ENCODE measurements at places on chromosomes 7 and 10.

DNA sequence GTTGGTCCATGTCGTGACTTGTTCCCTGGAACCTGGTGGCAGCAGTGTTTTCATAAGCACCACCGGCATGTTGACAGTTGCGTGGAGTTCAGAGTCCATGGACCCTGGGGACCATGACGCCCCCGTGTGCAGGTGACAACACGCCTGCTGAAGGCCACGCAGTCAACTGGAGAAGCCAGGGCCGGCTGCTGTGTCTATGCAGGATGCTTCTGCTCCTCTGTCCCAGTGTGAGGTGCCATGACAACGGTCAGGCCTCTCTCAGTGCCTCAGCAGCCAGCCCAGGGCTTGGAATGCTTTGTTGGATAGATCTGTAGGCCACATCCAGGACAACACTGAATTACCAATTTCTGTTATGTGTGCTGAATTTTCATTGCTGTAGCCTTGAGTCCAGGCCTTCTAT, 10.7 kb upstream of the VIPR2 start:
- no peak for DNase-seq

DNA sequence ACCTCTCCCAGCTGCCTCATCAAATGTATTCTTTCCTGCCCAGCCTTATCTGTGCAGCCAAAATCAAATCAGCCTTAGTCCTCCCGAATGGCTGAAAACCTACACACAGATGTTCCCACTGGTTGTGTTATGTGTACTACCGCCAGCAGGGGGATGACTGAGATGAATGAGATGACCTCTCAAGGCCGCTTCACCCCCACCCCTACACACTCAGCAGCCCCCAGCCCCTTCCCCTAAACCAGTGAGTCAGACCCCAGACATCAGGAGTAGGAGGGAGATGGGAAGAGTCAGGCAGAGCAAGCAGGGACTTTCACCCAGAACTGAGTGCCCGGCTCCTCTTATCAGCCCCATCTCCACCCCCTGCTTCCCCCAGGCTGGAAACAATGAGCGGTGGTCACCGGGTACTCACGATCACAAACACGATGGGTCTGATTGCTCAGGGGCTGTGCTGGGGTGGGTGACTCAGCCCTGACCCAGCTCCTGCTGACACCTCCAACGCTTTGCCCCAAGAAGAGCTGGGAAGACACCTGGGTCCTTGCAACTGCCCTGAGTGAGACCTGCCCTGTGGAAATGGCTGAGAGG, 6.5 kb upstream of the C10orf105 start:
- peak; percentile 68 for DNase-seq

DNA sequence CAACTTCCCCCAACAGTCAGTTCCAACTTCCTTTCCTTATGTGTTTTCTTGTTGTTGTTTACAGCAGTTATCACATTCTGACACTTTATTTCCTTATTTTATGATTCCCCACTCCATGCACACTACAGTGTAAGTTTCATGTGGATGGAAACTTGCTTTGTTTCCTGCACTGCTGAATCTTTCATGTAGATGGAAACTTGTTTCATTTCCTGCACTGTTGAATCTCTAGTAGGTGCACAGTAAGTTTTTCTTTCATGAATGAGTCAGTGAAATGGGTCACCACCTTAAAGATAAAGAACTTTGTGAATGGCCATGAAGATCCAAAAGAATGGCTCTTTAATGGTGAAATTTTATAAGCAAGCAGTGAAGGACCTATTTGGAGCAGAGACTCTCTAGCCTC, 61.4 kb downstream of the SHOC2 start:
- DNase-seq, result no peak

DNA sequence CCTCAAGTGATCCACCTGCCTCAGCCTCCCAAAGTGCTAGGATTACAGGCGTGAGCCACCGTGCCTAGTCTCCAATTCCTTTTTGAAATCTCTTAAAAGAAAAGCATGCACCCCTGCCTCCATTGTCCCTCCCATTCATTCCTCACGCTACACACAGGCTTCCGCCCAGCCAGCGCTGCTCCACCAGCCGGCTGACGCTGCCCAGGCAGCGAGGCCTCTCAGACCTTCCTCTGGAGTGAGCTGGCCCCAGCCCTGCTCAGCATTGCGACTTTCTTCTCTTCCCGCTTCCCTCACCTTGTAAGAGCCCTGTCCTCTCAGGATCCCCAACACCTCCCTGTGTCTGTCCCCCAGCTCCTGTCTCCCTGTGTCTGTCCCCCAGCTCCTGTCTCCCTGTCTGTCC, 23.6 kb downstream of the RGS10 start:
- DNase-seq, result no peak

- DNase-seq, result no peak
Measured at GRCh38 chr7:93894426-93894825, 3.9 kb upstream of the TFPI2 start.

- no peak for DNase-seq
Measured at GRCh38 chr7:113371416-113372043, 253.2 kb upstream of the SMIM30 start.

- DNase-seq, result no peak
Measured at GRCh38 chr7:144404946-144405345, 1.5 kb upstream of the NOBOX start.

DNA sequence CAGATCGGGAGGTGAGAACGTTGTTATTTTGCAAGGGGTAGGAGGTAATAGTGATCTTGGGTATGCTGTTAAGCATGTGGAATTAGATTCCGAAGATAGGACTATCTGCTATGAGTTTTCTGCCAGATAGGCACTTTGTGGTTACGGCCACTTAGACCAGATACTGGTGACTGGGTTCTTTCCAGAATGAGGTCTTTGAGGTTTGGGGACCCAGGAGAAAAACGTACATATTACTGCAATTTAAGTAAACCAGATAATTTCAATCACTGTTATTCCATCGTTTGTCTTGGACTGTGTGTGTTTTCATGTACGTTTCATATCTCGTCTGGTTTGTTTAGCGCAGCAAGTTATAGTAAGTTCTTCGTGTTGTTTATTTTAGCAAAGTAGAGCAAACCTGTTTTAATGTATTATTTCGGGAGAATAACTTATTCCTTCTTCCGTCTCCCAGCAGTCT, 312 bp downstream of the ARL4A start:
- DNase-seq, result no peak

DNA sequence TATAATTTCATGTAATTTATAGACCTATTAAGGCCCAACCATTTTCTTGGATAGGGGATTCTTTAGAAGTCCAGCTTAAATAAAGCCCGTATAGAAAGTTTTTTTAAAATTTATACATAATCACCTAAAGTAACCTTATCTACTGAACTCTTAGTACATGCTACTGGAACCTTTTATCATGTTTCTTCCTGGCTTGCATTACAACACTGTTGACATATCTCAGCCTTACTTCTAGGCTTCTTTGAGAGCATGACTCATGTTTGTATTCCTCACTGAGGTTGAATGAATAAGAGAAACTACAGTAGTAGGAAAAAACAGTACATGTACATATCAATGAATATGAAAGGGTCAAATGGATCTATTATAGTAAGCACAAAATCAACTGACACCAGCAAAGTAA, 8.2 kb upstream of the MAGI2 start:
- DNase-seq, result no peak

GRCh38 chr7:125555916-125556315, 626.3 kb upstream of the POT1 start:
- no peak for DNase-seq

- no peak for DNase-seq
Measured at GRCh38 chr10:52870562-52870961, 98.0 kb upstream of the MBL2 start.

- no peak for DNase-seq
Measured at GRCh38 chr7:112757337-112757736, 32.9 kb downstream of the TMEM168 start.

DNA sequence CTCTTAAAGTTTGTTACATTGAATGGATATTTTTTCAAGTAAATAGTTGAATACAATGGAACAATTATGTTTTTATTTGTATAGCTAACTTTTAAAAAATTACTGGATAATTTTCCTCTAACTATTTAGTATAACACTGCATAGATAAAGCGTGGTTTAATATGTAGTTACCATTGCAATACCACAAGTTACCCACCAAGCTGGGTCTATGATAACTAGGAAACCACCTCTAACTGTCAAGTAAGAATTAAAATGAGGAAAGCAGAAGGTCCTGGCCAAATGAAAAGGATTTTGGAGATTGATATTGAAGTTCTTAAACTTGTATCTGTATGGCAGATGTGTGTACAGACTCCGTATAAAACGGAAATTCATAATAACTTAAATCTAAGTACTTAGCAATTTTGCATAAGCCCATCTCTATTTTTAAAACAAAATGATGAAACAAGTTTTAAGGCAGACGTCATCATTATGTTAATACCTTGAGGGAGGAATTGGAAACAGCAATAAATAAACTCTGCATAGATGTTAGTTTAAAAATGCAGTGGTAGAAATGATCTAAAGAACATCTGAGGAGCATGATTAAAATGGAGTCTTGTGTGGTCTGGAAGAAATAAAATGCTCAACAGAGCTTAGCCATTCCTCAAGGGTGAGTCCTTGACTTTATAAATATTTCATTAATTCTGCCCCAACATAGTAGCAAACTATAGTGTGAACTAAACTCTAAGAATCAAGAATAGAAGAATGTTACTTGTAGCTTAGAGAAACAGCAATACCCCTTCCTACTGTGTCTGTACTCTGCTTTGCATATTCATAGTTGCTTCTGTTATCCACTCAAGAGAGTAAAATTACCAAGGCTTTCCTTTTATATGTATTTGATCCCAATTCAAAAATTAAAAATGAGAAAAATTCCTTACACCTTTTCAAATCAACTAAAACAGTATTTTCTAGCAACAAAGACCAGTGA, 206.4 kb upstream of the FERD3L start:
- no peak for DNase-seq

- DNase-seq, result no peak
Measured at GRCh38 chr7:38880454-38880853, 28.5 kb downstream of the VPS41 start.

DNA sequence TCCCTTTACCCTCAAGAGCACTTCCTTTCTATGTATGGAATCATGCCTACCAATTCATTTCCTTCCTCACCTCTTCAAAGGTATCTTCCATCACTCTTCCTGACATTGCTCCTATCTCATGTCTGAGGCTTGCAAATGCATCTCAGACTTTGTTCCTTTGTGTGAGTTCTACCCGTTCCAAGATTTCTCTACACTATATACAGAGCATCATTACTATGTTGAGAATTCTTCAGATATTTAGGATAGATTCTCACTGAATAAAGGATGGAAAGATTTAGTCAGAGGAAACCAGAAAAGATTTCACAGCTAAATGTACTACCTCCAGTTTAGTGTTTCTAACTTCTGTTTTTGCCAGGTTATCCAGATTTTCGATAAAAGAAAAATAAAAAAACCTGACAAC, 462.7 kb downstream of the PHTF2 start:
- no peak for DNase-seq

DNA sequence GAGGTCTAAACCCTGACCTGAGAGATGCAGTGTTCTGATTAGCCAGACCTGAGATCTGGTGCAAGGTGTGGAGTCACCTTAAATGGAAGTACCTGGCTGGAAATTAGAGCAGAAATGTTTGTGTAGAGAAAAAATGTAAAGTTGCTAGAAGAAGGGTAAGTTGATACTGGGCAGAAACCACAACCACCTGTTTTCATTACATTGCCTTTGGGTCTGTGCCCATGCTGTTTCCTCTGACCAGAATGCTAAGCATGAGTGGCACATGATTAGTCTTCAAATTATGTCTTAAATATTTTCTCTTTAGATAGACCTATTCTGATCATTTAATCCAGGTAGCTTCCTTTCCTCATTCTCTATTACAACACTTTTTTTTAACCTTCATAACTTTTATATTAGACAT, 69.0 kb downstream of the CASD1 start:
- DNase-seq, result no peak

DNA sequence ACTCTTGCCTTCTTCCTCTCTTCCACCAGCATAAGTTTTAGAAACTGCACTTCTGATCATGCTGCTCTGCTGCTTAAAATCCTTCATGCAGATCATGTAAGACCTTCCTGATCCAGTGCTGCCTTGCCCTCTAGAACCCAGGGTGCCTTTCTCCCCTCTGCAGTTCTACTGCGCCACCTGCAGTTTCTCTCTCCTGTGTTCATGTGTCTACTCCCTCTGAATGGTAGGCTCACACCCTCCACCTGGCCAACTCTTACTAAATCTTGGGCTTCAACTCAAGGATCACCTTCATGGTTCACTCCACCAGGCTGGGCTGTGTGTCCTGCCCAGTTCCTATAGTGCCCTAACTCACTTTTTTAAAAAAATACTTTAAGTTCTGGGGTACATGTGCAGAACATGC, 174.6 kb upstream of the ITGB1 start:
- no peak for DNase-seq

DNA sequence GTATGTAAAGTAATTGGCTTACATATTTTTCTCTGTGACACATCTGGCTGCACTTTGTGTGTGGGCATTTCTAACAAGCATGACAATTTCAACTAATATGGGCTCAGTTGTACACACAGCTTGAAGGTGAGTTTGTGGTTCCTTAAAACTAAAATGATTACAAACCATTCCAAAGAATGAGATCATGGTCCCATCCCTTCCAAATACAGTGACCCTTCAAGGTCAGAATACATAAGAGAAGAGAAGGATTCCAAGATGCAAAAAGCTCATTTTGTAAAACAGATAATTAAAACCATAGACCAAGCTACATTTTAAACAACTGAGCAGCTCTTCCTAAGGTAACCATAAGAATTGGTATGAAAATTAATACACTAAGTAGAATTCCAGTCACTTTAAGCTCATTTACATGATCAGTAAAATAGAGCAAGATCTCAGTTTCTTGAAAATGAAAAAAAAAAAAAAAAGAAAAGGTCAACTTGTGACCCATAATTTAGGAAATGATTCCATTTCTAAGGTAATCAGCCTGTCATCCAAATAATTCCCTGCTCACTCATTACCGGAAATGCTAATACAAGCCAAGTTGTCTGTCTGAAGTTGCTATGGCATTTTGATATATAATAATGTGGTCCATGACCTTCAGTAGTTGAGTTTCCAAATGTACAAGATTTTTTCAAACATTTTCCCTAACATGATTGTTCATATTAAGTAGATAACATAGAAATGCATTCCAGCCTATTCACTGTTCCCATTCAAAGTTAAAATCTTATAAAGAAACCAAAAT, 688.5 kb downstream of the PARD3 start:
- no peak for DNase-seq

DNA sequence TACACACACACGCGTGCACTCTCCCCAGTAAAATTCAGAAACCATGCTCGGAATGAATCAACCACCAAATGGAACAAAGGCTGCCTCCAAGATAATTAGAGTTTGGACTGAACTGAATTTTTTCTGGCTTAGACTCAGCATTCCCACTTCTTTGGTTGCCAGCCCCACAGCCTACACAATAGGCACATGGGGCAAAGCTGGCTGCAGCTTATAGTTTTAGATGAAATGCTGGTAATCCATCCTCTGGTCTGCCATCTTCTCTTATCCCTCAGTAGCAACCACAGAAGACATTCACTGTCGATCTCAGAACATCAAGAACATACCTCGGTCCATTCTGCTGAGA, 44.2 kb downstream of the PDE1C start:
- DNase-seq, result no peak
